ENCODE measurements at places on chromosomes 13 and 19.

- no peak for DNase-seq
Measured at GRCh38 chr19:47781590-47782262, 3.2 kb downstream of the SELENOW start.

- DNase-seq: no peak
Measured at GRCh38 chr13:71880753-71881541, 13.9 kb upstream of the DACH1 start.

- peak; percentile 97 for DNase-seq
Measured at GRCh38 chr19:991174-991931, 7.2 kb downstream of the WDR18 start.

DNA sequence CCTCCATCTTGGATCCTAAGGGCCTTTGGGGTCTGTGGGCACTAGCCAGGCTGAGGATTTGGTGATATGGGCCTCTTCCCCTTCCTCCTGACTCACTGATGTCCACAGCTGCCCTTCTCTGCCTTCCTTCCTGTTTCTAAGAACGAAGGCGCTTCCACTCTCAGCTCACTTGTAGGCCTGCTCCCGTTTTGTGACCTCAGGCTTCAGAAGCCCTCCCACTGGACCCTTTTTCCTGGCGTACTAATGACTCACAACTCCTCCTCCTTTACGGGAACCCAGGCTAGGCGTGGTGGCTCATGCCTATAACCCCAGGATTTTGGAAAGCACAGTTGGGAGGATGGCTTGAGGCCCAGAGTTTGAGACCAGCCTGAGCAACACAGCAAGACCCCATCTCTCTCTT, 55.6 kb downstream of the TMED1 start:
- no peak for DNase-seq

- no peak for DNase-seq
Measured at GRCh38 chr19:15114153-15114540, 6.9 kb downstream of the SYDE1 start.

DNA sequence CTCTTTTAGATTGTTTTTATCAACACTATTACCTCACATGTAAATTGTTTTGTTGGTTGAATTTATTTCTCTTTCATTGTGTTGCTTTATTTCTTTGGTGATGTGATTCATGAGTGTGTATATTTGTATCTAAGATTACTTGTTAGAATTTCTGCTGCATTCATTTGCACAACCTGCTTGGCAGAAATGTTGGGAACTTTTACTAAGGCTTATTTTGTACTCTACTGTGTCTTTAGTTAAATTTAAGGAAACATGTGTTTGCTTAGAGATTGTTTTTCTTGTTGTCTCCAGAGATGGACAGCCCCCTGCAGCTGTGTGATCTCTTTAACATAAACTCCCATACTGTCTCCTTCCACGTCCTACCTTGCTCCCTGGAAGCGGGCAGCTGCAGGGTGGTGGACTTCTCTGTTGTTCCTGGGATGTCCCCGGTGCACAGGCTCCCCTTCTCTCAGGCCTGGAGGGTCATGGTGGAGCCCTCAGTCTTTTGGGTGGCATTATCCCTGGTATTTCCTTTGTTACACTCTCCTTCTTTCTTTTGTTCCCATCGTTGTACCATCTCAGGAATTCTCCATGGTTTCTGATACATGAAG, 212.0 kb upstream of the SPRY2 start:
- DNase-seq: no peak

DNA sequence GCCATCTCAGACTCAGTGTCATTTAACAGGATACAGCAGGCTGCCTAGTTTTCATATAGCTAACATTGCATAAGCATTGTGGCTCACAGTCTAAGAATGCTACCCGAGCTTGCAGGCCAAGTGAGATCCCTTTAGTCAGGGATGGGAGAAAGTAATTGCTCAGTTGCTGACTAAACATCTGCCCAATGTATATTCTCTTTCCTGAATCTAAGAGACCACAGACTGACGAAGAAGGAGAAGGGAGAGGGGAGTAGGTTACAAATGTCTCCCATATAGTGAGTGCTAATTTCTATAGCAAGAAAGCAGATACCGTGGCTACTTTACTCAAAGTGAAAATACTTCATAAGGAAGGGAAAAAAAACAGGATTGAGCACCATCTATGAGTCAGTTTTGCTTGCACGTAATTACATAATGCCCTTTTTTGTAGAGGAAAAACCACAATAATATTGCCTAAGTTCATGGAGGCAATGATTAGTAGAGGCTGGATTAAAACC, 453.9 kb downstream of the COG6 start:
- DNase-seq: no peak

DNA sequence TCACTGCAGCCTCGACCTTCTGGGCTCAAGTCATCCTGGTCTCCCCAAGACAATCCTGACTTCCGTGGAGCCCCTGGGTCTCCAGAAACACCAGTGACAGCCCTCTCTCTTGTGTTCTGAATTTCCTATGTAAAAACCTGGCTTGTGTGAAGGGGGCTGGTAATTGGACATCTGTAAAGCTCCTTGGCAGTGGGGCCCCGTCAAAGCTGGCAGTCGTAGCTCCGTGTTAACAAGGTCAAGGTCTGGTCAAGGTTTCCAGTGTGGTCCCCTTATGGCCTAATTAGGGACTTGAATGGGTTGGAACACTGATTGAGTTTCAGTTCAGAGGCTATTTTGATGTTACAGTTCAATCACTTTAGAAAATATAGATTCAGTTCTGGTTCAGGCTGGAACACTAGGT, 32.8 kb upstream of the NDUFS7 start:
- DNase-seq: no peak

DNA sequence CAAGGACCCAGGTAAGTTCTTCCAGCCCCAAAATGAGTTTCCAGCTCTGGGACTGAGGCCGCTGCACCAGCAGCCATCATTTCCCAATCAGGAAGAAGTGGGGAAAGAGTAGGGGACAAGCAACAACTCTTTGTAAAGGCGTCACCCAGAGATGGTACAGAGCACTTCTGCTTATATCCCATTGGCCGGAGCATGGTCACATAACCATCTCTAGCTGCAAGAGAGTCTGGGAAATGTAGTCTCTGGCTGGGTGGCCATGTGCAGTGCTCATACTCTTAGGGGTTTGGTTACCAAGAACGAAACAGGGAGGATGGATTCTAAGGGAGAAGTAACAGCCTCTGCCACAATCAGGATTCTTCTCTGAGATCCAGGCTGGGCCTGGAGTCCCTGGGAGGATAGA, 26.3 kb downstream of the CKM start:
- no peak for DNase-seq

GRCh38 chr13:22076658-22077057, 405.8 kb downstream of the FGF9 start:
- DNase-seq: no peak

GRCh38 chr13:65834897-65835296, 1395.2 kb downstream of the PCDH9 start:
- no peak for DNase-seq

GRCh38 chr19:19554074-19555023, 16.3 kb downstream of the CILP2 start:
- peak; percentile 91 for DNase-seq

DNA sequence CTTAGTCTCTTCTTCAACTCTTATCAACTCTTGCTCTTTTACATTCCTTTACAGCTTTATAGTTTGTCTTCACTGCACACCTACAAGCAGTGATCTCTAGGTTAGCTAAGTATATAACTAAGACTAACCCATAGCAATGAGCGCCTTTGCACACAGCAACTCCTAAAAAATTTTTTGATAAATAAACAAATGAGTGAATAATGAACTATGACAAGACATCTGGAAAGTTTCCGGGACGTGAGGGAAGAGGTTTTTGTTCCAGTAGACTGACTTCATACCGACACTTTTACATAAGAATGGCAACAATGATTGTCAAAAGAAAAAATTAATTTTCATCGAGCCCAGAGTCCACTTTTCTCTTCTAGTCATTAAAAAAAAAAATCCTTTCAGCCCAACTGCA, 98.3 kb downstream of the ELF1 start:
- no peak for DNase-seq

DNA sequence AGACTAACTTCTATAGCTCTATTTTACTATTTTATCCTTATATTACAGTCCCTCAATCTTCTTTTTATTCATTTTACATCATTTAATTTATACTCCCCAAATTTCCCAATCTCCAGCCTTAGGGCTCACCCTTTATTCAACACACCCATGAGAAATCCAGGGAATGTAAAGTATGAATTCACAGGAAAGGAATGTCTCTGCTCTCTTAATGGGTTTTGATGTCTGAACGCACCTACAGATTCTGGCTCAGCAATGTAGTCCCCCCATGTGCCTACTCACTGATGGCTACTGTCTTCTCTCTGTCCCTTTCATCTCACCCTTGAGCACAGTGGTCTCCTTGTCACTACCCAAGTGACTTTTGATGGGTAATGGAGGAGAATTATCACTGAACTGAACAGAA, 32.8 kb downstream of the TNFSF13B start:
- DNase-seq: no peak

DNA sequence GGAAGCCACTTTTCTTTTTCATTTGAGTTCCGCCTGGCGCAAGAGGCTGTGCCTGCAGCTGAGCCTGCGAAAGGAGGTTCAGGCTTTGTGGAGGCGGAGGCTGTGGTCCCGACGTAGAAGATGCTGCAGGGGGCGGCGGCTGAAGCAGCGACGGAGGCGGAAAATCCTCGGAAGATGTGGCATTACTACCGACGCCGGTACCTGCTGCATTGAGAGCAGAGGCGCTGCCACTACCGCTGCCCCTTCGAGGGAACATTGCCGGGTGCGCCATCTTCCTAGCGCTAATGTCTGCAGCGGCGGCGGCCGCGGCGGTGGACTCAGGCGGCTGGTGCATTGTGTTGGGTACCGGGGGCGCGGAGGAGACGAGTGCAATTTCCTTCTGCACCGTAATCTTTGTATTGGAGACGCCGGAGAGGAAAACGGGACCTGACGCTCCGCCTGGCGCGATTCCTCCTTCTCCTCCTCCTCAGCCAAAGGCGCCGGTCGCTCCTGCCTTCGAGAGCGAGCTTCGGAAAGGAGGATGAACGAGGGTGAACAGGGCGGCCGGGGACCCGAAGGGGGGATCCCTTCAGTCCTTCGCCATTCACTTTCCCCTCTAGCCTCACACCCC, at the start of gene TSC22D1:
Gene TSC22D1, minus strand, starts transcription at position 590 of the 610 bp plus-strand sequence. Its CDS starts 256 bp downstream, at position 334.
- DNase-seq: peak; percentile 81

DNA sequence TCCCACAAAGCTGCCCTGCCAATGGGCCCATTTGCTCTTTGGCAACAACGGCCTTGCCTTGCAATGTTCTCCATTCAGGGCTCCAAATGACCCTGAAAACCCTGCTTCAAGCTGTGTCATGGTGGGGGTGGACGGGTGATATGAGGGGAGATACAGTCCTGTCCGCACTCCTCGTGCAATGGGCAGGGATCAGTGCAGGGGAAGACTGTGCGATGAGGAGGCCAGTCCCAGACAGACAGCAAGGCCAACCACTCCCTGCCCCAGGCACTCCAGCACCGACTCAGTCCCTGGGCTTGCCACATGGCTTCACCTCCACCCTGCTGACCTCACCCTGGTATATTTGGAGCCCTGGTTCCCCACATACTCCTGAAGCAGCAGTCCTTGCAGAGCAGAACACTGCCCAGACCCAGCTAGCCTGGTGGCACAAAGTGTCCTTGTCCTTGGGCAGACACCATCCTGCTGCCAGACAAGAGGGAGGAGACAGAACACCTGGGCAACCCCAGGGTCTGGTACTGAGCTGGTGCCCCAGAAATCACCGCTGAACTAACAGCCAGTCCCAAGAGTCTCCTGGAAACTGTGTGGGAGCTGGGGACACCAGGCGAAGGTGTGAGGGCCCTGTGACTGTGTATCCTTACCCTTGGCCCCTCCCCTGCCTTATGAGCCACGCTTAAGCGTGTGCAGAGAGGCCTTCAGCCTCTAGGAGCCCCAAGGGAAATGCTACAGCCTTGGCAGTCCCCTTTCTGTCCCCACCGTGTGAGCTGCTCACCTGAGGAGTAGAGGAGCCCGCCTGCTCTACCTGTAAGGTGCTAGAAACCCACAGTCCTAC, 9.1 kb upstream of the SLC35E1 start:
- DNase-seq: no peak

GRCh38 chr19:10820173-10820572, 15.8 kb downstream of the TMED1 start:
- DNase-seq: peak; percentile 63

- no peak for DNase-seq
Measured at GRCh38 chr13:108323031-108323430, 53.5 kb downstream of the TNFSF13B start.

- peak; percentile 95 for DNase-seq
Measured at GRCh38 chr19:49071860-49072547, 495 bp downstream of the KCNA7 start.

- no peak for DNase-seq
Measured at GRCh38 chr13:27138457-27139093, 33.0 kb downstream of the USP12 start.

- DNase-seq: no peak
Measured at GRCh38 chr19:28397306-28397705, 815.6 kb downstream of the UQCRFS1 start.

- no peak for DNase-seq
Measured at GRCh38 chr19:18317961-18318800, 4.7 kb downstream of the LSM4 start.

DNA sequence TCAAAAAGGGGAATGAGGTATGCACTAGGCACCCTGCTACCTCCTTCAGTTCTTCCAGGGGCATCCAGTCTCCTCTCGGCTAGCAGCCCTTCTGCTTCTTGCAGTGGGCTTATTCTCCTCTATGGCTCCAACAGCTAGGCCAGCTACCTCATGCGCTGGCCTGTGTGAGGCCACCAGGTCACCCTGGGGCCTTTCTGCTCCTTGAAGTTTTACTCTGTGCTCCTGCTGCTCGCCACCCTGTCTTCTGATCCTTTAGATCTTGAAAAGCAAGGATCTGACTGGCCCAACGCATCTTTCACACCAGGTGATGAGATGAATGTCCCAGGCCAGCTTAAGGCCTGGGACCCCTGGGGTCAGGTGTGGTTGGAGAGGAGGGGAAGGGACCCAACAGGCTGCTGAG, 66.2 kb downstream of the RUBCNL start:
- peak; percentile 61 for DNase-seq

DNA sequence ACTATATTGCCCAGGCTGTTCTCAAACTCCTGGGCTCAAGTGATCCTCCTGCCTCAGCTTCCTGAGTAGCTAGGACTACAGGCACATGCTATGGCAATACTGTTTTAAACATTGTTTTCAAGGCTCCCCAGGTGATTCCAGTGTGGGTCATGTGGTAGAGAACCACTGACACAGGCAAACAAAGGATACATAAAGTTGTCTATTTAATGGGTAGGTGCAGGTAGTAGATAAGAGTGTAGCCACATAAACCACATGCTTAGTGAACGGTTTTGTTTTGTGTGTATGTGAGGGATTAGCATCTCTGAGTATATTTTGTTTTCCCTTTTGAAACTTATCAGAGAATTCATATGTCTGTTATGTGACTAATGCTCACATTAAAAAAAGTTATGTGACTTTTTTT, 36.7 kb downstream of the USPL1 start:
- no peak for DNase-seq

GRCh38 chr13:53137779-53138178, 109.2 kb downstream of the OLFM4 start:
- DNase-seq: no peak
